ENCODE measurements at places on chromosomes 6 and 20.

- DNase-seq = no peak
Measured at GRCh38 chr6:35136185-35136584, 5.0 kb downstream of the TCP11 start.

DNA sequence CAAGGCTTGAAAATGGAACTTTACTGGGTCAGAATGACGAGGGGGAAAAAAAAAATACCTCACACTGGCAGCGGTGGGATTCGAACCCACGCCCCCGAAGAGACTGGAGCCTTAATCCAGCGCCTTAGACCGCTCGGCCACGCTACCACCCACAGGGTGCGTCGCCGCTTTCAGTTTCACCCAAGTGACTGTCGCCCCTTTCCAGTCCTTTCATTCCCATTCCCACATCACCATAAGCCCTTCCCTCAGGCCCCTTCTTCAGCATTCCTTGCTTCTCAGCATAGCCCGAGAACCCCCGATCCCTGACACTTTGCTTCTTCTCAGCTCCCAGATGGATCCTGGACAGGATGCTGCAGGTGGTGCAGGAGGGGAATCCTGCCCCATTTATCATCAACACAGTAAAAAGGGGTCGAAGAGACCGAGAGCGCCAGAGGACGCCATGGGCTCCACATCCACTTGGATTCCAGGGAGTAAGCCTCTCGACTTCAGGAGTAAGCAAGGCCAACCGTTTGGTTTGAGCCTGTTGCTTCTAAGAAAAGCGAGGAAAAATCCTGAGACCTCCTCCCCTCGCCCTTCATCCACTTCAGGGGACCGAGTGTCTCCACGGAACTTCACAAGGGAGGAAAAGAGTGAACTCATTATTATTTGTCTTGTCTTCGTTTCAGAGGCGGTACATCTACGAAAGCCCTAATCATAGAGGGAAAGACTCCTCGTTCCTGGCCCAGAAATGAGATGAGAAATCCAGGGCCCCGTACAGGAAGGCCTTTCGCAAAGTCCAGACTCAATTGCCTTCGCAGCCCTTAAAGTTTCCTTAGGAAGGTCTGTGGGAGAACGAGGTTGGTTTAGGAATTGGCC, 20.0 kb upstream of the TRIM27 start:
- no peak for DNase-seq

DNA sequence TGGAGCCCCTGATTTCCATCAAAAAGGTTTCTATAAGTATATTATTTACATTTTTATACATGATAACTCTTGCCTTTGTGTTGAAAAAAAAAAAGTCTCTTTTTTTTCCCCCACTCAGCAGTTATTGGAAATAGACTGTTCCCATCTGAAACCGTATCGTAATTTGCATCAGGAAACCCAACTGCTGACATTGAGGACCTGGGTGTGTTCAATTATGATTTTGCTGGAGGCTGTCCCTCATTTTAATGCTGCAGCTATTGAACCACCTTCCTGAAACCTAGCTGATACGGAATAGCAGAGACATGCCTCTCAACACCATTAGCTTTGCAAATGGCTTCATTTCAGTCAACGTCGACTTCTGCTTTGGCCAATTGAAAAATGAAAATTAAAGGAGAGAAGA, 98.9 kb downstream of the ZNF217 start:
- DNase-seq = no peak

DNA sequence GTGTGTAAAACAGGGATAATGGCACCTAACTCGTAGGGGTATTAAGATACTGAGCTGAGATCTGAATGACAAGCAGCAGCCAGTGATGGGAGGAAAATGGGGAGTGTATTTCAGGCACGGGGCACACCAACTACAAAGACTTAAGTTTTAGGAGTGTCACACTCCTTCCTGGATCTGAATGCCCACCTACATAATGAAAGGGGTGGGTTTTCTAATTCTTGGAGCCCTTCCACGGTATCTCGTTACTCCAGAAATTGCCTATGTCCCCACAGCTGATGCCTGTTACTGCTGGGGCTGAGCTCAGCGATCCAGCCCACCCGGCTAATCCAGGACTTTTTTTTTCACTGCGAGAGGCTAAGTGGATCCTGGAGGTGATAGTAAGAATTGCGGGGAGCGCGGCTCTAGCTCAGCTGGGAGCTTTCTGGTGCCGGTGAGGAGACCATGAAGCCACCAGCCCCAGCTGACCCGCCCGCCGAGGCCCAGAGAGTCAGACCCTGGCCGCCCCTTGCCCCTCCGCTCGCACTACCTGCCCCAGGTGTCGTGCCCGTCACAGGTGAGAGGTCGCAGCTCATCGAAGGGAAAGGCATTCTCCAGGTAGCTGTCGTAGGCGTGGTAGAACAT, 727 bp downstream of the EDEM2 start:
- no peak for DNase-seq

DNA sequence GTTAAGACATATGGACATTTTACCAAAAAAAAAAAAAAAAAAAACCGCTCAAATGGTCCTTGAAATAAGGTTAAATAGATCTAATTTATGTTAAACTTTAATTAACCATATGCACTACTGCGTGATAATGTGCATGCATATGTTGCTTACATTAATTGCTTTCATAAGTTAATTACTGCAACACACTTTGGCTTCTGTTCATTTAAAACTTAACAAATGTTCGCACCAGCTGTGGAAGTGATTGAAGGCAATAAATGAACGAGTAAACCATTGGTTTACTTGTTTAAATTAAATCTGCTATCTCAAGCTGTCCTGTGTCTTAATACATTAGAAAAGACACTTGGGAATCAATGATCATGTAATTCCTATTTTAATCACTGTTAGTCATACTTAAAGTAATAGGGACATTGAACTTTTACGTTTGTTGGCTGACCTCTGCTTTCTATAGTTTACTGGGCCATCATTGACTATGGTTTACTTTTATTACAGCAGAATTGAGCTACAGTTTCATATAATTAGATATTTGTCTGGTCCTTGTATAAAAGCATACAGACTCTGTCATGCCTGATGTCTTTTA, 294.7 kb downstream of the KHDC1L start:
- DNase-seq = no peak

DNA sequence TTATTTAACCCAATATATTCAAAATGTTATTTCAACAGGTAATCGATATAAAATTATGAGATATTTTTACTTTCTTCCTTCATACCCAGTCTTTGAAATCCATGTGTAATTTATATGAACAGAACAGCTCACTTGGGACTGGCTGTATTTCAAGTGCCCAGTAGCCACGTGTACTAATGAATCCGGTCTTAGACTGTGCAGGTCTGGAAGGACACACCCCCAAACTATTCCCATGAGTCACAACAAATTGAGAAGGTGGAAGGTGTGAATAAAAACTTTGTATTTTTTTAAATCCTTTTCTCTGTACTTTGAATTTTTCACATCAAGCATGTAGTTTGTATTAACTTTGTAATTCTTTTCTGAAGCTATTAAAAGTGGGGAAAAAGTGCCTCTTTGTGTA, 2.8 kb downstream of the UNC5CL start:
- no peak for DNase-seq

GRCh38 chr6:167554854-167555253, 230.0 kb downstream of the TTLL2 start:
- no peak for DNase-seq

DNA sequence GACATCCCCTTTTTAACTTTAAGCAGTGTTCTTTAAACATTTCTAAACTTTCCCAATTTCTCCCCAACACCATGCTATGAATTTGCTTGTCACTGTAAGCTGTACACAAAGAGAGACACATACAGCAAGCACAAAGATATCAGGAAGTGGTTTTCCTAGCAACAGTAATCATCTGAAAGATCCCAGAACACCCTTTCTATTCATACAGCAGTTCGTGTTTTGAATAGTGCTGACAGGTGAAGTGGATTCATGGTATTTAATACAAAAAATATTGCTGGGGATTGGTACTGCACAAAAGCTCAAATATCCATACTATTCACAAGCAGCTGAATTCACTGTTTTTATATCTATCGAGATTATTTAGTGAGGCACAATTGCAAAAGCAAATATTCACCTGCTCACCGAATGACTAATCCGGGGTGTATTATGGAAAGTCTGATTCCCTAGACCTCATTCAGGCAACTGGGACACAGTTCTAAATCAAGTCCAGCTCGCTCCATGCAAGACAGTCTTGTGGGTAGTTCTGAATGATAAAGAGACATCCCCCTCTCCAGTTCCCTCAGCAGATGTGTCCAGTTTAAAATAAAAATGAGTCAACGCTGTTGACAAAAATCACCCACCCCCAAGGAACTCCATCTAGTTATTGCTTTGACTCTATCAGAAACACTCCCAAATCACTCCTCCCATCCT, 107.1 kb upstream of the TSHZ2 start:
- DNase-seq = no peak

DNA sequence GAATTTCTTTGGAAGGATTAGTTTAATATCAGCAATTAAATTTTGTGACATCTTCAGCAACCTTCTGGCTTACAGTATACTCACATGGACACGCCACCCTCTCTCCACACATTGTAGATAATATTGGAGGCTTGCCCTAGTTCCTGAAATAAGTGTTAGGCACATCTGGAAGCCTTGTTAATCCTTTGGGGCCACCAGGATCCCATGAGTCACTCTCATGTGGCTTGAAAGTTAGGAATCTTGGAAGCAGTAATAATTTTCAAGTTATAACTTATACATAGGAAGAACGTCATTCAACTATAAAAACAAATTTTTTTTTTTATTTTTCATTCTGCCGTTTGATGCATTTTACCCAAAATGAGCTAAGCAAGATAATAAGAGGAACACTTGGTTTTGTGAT, 20.5 kb downstream of the LAMA4 start:
- no peak for DNase-seq

DNA sequence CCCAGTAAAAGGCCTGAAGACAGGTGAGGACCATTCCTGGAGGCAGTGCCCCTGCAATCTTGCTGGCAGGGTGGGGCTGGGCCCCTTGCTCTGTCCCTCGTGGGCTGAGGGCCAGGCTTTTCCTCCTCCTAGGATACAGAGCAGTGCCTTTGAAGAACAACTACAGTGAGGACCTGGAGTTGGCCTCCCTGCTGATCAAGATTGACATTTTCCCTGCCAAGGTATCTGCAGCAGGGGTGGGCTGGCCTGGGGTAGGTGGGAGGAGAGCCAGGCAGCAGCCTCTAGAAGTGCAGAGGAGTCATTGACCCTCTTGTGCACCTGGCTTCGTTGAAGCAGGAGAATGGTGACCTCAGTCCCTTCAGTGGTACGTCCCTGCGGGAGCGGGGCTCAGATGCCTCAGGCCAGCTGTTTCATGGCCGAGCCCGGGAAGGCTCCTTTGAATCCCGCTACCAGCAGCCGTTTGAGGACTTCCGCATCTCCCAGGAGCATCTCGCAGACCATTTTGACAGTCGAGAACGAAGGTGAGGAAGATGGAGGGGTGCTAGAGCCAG, 36.5 kb downstream of the PLCG1 start:
- DNase-seq = no peak

DNA sequence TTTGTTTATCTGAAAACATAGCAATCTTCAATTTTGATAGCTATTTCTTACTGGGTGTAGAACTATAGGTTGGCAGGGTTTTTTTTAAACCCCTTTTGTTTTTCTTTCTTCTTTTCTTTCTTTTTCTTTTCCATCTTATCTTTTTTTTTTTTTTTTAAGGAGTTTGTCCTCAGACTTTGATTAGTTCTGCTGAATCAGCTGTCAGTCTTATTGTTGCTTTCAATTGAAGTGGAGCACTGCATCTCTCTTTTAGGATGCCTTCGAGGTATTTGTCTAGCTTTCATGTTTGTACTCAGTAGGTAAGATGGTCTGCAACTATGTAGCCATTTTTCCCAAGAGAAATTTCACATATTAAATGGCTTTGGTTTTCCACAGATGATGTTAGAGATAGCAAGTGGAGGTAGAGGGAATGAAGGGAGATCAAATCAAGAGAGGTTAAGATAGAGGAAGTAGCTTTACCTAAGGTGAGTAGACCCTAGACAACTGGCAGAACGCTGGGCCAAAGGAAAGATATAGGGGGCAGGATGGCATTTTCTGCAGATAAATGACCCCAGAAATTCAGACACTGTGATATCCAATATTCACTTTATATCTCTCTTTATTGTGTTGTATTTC, 137.1 kb downstream of the BCAS1 start:
- no peak for DNase-seq

GRCh38 chr6:87184762-87185250, 29.4 kb downstream of the ZNF292 start:
- DNase-seq = no peak

- DNase-seq = no peak
Measured at GRCh38 chr6:140546640-140547039, 1172.2 kb upstream of the CITED2 start.

- DNase-seq = no peak
Measured at GRCh38 chr20:3307078-3307477, 68.1 kb upstream of the SLC4A11 start.

DNA sequence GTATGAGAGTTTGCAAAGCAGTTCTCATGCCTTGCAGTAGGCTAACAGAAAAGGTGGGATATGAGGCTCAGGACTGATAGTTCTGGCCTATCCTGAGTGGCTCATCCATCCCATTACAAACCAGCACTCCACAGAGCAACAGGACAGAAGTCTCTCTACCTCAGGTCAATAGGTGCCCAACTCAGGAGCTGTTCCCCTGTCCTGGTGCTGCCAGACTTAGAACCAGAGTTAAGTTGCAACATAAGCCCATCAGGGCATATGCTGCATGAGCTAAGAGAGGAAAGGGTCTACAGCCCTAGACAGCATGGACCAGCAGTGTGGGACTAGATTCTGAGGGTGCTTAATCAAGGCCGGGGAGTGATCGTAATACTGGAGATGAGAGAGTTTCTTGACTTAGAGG, 104.8 kb upstream of the ECI2 start:
- DNase-seq = no peak

DNA sequence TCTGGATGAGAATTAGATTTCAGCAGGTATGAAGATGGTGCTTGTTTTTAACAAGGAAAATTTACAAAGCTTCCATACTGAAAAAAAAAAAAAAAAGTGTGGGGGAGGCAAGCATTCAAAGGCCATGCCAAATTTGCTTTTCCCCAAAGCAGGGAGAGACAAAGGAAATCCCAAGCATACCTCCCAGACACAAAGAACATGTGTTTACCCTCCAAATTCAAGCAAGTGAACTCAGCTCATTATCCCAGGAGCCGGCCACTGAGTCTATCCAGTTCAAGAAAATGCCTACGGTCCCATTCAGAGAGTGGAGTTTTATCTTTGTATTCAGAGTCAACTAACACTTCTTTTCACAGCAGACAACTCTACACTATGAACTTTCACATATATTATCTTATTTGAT, 102.7 kb upstream of the ID4 start:
- DNase-seq = no peak

GRCh38 chr6:117157448-117157847, 107.9 kb upstream of the VGLL2 start:
- DNase-seq = no peak

DNA sequence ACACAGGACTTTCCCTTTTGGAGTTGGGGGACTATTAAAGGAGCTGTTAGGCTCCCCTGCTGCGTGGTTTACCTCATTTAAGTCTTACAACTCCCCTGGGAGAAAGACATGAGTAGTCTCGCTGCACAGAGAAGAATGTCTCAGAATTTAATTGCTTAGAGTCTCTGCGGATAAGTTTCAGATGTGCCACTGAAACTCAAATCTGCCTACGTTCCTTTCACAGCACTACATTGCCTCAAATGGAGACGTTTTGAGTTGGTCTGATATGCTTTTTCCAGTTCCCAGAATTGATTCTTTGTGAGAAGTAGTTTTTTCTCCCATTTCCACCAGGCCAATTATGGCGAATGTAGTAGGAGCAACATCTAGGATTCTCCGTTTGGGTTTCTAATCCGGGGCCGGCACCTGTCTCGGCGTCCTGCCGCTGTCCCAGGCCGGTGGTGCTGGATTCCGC, 532 bp upstream of the SLC35F1 start:
- DNase-seq = no peak
